ENCODE measurements at places on chromosomes 13 and 19.
A peak's percentile ranks its signal among the peaks of the same experiment; 100 is the strongest.

DNA sequence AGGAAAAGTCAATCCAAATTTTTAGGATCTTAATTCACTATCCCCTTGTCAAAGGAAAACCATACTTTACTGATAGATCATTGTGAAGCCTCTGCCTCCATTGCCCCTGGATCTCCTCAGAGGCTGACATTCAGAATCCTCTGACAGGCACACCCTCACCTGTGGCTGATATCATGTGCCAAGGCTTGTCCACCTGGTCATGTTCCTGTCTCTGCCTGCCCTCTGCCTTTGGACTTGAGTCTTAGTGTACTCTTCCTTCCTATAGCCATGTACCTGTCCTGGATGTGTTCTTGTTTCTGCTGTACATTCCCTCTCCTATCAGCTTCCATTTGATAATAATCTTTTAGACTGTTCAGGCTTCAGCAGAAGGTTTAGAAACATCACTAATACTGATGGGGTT lies 179.4 kb downstream of the TNFSF13B start:
- DNase-seq = no peak

- DNase-seq = no peak
Measured at GRCh38 chr19:52369559-52370340, at the start of gene ZNF880. Gene ZNF880 (plus strand): TSS chr19:52369923. CDS start chr19:52369966, 43 bp downstream.

DNA sequence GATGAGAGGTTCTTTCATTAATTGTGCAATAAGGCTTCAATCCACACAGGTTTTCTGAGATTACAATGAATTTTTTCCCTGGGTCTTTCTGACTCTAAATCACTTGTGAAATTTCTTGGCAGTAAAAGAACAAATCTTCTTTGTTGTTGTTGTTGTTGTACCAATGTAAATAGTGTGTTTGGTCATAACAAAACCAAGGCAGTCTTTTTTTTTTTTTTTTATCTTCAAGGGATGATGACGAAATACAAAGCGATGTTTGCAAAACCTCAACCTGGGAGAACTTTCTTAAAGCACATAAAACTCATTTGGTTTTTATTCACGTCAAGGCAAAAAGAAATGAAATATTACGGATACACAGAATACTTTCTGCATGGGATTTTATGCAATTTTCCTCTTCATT lies 462.0 kb downstream of the LIG4 start:
- DNase-seq = no peak

- no peak for DNase-seq
Measured at GRCh38 chr19:28316464-28316863, 896.5 kb downstream of the UQCRFS1 start.

GRCh38 chr13:41827507-41828213 lies 133.2 kb downstream of the VWA8 start:
- DNase-seq = no peak

DNA sequence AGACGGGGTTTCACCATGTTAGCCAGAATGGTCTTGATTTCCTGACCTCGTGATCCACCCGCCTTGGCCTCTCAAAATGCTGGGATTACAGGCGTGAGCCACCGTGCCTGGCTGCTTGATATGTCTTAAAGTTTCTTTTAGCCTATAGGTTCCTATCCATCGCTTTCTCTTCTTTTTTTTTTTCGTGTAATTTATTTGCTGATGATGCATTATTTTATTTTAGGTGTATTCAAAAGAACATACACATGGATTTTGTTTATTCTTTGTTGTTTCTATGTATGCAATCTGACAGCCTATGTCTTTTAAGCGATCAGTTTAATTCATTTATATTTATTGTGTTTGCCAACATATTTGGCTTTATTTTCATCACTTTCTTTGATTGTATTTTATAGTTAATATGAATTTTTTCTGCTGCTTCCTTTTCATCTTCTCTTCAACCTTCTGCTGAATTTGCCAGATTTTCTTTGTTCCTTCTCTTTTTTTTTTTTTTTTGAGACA lies 26.0 kb upstream of the TNFAIP8L1 start:
- no peak for DNase-seq

GRCh38 chr13:27919659-27919933 lies 204 bp upstream of the PDX1 start:
- DNase-seq = no peak

GRCh38 chr13:85283408-85283807 lies 515.8 kb downstream of the SLITRK6 start:
- no peak for DNase-seq

GRCh38 chr19:1455336-1456120 lies 5.6 kb downstream of the APC2 start:
- peak; percentile 94 for DNase-seq

DNA sequence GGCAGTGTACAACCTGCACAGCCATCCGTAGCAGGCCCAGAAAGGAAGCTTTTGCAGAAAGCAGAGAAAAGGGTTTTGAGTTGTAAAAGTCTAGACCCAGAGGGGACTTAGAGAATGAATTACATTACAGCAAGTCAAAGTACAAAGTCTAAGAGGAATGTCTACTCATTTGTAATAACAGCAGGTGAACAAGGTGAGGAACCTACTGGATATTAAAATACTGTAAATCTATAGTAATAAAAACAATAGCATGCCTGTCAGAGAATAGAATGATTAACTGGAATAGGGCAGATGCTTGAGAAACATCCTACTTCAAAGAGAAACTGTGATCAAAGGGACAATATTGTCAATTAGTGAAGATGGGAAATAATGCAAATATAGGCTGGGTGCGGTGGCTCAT lies 18.3 kb upstream of the ZNF414 start:
- DNase-seq = no peak

- DNase-seq = no peak
Measured at GRCh38 chr19:46737761-46738171, 8.1 kb upstream of the FKRP start.

- no peak for DNase-seq
Measured at GRCh38 chr13:40271931-40272775, 394.3 kb downstream of the FOXO1 start.

- DNase-seq = no peak
Measured at GRCh38 chr13:113920606-113921286, 53.1 kb downstream of the C13orf46 start.

- DNase-seq = peak; percentile 81
Measured at GRCh38 chr19:33064792-33065550, at the start of gene RHPN2. Gene RHPN2 (minus strand): TSS chr19:33064888. CDS start chr19:33064852, 36 bp downstream.

- no peak for DNase-seq
Measured at GRCh38 chr13:98847780-98848179, 95.3 kb upstream of the SLC15A1 start.

DNA sequence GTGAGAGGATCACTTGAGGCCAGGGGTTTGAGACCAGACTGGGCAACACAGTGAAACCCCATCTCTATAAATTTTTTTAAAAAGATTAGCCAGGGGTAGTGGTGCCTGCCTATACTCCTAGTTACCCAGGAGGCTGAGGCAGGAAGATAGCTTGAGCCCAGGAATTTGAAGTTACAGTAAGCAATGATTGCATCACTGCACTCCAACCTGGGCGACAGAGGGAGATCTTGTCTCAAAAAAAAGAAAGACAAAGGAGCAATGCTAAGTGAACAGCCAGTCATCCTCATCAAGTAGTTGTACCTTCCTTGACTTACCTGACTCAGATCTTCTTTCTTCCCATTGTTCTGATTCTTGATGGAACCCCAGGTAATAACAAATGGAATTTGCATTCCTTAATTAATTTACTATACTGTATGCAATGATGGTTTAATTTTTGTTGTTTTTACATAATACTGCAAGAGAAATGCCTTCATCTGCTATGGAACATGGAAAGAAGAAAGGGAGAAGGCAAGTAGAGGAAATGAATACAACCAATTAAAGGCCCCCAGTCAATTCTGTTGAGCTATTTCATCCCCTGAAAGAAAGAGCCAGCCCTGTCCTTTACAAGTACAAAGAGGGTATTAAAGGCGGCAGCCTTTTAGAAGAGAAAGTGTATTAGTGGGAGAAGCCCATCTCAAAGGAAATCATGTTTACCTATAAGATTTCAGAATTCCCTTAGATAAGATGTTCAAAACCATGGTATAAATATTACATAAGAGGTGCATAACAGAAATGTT lies 316.7 kb downstream of the DIAPH3 start:
- no peak for DNase-seq

DNA sequence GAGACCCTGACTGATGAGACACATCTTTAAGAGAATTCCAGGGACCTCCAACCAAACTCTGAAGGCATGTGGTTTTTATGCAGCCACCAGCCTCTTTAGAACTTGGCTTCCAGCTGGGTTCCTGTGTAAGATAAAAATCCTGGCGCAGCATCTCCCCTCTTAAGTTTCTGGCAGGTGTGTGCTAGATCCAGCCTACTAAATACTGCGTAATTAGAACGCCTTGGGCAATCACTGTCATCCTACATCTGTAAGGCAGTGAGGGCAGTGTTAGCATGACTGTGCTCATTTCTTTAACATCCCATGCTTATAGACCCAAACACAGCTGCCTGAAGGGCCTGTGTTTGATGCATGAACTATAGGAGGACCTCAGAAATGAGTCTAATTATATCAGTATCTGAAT lies 173.5 kb upstream of the OBI1 start:
- DNase-seq = no peak

DNA sequence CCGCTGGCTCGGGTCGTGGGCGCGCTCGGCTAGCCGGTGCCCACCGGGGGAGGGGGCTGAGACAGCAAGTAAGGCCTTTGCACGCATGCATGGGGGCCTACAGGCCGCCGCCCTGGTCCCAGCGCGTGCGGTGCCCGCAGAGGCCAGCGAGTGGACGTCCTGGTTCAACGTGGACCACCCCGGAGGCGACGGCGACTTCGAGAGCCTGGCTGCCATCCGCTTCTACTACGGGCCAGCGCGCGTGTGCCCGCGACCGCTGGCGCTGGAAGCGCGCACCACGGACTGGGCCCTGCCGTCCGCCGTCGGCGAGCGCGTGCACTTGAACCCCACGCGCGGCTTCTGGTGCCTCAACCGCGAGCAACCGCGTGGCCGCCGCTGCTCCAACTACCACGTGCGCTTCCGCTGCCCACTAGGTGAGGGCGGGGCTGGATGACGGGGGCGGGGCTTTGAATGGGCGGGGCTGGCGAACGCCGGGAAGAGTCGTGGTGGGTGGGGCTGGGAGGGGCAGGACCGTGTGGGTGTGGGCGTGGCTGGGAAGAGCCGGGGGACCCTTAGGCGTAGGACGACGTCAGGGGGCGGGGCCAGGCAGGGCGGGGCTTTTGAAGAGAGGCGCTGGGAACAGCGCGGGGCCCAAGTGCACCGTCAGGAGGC lies 2.1 kb downstream of the CILP2 start:
- no peak for DNase-seq

- DNase-seq = no peak
Measured at GRCh38 chr13:102033386-102033785, 368.5 kb downstream of the FGF14 start.

- no peak for DNase-seq
Measured at GRCh38 chr13:94992036-94992960, 280.0 kb upstream of the SOX21 start.

DNA sequence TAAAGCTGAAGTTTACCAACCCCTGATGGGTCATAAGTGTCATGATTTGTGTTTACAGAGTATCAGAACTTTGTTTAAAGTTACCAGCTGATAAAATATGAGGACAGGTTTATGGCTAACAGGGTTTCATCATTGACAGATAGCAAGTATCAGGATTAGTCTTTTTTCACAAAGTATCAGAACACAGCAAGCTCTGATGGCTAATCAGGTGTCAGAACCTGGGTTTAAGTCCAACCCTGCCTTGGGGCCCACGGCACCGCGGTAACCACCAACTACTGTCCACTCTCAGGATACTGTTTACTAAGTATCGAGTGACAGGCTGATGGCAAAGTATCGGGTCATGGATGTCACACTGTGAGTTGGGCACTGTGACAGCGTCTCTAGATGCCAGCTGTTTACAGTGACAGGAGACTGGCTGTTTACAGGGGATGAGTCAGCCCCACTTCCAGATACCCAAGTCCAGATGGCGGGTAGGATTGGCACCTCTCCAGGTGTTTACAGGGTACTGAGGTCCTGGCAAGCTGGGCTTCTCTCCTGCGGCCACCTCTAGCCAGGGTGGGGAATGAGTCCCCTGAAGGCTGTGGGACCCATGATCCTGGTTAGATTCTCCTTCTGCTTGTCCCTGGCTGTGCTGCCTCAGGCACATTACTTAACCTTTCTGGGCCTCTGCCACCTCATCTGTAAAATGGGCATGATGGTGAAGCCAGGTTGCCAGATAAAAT lies 21.8 kb downstream of the ARRDC2 start:
- DNase-seq = no peak

- DNase-seq = no peak
Measured at GRCh38 chr13:113456116-113456702, 2.9 kb upstream of the ADPRHL1 start.

DNA sequence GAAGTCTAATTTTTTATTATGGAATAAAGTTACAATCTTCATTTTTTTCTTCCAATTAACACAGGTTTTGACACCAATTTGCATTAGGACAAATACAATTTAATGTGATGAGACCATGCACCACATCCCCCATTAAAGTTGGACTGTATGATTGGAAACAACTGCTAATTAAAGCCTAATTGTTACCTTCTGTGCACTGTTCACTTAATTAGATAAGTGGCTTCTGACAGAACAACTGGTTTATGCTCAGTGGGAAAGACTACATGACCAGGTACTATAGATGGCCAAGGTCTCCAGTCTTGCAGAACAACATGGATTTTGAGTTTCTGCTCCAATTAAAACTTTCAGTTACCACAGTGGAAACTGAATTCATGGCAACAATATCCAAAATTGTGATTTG lies 198.1 kb downstream of the FGF14 start:
- no peak for DNase-seq

DNA sequence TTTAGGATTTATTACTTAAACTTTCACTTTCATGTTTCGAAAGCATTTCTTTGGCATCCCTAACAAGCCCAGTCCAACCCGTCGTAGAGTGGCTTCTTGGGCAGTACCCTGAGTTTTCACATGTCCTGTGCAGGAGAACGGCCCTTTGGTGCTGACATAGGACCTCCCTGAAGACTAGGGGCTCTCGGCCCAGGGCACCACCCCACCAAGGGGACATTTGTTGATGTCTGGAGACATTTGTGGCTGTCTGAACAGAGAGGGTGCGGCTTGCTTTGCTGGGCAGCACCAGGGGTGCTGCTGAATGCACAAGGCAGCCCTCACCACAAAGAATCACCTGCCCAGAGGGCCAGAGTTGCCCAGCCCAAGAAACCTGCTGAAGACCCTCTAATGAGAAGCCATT lies 30.6 kb downstream of the CUL4A start:
- DNase-seq = no peak

DNA sequence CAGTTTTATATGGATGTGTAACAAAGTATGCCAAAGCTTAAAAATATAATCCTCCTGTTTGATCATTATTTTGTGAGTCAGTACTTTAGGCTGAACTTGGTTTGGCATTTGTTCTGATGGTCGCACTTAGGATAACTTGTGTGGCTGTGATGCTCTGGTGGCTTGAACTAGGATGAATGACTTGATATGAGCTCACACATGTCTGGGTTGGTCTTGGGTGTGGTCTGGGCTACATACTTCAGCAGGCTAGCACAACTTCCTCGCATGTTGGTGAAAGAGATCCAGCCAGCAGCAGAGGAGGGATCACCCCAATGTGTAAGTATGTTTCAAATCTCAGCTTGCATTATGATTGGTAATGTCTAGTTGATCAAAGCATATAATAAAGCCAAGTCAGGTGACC lies 969.1 kb upstream of the PCDH9 start:
- no peak for DNase-seq

- DNase-seq = no peak
Measured at GRCh38 chr13:97848886-97849285, 104.6 kb upstream of the IPO5 start.

GRCh38 chr19:42693760-42694350 lies 46.4 kb downstream of the PSG3 start:
- peak; percentile 37 for DNase-seq

All from MM.1S (cell line).